ENCODE measurements at places on chromosomes 5 and 9.
A peak's percentile ranks its signal among the peaks of the same experiment; 100 is the strongest.

DNA sequence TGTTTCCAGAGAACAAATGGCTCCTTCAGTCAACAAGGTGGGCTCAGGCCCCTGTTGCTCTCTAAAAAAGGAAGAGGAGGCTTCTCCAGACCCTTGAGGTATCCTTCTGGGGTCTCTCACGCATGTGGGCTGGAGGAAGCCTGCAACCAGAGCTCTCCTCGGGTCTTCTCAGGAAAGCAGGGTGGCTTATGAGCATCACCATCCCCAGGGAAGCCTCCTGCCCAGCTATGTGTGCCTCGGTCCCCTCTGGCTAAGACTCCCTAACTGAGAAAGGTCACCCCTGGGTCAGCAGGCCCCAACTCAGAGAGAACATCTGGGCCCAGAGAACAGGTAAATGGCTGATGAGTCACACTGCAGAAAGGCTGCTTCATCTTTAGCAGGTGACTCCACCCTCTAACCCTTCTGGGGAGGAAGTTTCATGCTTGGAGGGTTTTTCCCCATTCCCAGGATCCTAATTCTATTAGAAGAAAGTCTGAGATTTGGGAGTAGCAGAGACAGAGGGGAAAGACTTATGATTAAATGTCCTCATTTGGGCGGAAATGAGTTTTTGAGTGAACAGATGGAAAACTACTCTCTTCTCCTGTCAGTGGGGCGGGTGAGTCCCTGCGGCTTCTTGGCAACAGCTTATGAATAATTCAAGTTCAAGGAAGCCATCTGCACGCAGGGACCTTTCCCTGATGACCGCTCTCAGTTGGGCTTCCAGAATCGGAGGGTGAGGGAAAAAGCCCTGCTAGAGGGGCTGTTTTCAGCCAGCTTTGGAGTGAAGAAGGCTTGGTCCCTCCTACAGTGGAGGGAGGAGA, 41.9 kb downstream of the TGFBI start:
- DNase-seq = no peak

DNA sequence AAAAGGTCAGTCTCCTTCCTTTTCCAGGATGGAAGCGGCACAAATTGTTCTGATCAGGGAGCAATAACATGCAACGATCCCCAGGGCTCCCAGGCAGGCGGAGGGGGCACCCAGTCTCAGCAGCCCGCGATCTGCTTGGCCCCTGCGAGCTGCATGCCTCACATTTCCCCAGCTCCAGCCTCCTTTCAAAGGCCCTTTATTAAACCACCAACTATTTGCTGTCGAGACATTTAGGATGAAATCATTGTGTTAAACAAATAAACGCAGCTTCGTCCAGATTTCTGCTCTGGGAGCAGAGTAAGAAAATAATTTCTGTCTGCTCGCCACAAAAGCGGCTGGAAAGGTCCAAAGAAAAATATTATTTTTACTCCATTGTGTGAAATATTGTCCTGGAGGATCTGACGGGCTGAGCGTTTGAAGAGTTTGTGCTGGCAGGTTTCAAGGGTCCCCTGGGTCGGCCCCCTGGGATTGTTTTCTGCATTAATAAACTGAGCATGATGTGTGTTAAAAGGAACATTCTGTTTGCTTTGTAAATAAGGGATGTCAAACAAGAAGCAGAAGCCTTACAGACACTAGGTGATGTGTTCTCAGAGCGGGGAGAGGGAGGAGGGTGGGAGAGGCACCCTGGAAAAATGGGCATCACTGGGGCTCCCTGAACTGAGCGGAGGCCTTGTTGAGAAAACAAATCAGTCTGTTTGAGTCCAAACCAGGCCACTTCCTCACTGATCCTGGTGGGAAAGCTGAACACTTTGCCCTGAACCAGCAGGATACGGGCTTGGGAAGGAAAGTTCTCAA, 110.1 kb downstream of the FOXD1 start:
- peak; percentile 5 for DNase-seq

DNA sequence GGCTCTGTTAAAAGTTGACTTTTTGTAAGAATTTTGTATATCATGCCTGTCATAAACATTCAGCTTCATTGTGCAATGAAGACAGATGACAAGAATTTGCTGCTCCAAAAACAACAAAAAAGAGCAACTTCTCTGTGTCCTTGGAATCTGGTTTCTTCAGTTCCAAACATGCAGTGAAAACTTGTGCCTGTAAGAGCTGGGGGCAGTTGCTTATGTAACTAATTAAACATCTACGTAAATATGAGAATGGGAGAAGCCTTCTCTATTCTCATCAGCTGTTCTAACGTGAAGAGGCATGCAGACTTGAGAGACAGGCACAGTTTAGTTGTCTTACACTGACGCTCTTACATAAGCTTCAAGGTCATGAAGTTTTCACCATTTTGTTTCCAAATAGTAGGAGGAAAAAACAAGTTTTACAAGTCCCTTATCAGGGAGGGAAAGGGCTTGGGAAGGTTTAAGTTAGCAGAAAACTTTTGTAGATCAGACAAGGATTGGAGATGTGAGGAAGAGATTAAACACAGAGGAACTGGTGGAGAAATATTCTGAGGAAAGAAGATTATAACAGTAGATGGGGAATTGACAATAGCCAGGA, 170.4 kb downstream of the RFK start:
- DNase-seq = no peak

DNA sequence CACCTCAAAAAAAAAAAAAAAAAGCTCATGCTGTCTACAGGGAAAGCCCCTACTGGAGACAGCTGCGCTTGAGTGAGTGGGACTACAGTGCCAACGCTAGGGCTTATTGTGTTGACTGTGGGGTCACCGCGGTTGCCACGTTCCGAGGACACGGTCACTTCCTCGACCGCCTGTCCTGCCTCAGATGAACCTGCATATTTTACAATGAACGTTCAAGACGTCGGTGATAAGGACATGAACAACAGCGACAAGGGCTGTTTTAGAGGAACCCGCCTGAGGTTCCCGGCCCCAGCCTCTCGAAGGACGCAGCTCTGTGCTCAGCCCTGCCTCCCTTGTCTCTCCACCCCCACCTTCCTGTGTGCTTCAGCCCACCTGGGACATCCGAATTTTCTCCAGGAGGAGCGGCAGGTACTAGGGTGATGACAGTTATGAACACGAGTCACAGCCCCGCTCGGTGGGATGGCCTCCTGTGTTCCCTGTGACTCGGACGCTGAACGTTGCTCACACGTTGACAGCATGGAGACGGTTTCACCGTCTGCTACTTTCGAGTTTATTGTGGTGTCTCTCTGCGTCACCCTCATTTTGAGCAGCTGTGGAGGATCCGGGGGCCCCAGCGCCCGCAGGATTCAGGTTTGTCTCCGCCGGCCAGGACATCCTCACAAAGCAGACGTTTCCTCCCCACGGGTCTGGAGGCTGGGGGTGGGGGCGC, 11.3 kb upstream of the DIPK1B start:
- DNase-seq = no peak

DNA sequence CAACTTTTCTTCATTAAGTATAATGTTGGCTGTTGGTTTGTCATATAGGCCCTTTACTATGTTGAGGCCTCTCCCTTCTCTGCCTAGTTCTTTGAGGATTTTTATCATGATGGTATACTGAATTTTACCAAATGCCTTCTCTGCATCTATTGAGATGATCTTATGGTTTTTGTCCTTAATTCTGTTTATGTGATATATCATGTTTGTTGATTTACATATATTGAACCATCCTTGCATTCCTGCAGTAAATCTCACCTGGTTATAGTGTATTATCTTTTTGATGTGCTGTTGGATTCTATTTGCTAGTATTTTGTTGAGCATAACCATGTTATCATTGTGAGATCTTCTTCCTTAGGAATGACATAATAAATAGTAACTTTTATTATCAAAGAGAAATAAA, 362.9 kb downstream of the CCDC171 start:
- no peak for DNase-seq

GRCh38 chr9:1909322-1909721, 105.8 kb upstream of the SMARCA2 start:
- no peak for DNase-seq

DNA sequence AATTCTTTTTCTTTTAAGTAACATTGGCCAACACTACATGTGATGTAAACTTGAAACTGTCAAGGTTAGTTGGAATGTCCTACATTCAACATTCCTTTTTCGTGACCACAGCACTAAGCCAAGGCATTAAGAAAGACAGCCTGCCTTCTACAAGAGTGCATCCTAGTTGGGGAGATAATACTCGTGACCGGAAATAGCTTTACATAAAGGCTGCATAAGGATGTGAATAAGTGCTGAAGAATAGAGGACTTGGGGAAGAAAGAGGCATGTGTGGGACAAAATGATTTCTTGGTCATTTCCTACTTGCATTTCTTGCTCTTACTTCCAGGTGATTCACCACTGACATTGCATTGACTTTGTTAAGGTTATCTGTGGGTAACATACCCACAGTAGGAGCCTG, 282.0 kb downstream of the DMRT2 start:
- no peak for DNase-seq

DNA sequence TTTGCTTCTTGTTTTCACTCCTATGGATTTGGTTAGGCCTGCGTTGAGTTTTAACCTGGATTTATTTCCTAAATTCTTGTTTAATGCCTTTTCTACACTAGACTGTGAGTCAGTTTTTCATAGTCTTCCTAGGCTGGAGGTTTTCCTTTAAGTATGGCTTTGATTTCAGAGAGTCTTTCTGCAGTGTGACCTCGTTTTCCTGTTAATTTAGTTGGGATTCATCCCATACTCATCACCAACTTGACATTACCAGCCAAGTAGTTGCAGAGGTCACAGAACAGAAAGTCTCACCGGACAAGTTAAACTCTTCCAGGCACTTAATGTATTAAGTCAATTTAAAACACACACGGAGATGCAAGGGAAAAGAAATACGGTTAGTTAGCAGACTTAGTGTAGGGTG, 29.7 kb upstream of the AUH start:
- no peak for DNase-seq

DNA sequence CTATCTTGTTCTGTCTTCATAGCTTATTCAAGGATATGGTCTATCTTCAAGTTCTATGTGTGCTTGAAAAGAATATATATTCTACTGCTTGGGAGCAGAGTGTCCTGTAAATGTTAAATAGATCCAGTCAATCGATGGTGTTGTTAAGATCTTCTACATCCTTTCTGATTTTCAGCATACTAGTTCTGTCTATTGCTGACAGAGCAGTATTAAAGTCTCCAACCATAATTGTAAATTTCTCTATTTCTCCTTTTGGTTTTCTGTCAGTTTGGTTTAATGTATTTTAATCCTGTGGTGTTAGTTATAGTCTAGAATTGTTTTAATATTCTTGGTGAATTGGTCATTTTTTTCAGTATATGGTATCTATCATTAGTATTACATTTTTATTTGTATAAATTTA, 124.0 kb upstream of the COX7C start:
- no peak for DNase-seq

GRCh38 chr5:160555581-160555970, 133.9 kb downstream of the PTTG1 start:
- no peak for DNase-seq

DNA sequence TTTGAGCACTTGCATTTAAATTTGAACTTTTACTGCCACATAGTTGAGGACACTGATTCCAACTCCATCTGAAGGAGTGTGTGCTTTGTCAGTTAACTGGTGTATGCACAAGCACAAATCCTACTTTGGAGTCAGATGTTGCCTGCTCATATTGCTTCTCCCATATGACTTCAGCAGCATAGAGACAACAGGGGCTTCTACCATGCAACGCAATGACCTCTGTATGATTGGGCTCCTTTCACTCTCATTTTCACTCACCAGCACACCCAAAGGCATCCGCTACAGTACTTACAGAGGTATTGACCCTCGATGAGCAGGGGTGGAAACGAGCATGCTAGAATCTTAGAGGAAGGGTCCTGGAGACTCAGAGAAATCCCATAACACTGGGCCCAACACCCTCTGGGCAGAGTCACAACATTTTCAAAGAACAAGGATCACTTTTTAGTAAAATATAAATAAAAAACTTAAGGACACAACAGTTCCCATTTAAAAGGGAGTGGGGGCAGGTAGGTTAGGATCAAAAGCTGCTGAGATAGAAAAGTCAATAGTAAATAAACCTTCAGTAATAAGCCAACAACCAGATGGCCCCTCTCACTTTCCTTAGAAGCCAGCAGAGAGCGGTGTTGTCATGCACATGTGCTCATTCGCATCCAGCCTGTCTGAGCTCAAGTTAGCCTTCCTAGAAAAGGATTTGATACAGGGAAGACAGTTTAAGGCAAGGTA, 203.8 kb downstream of the SNCAIP start:
- DNase-seq = peak; percentile 95

GRCh38 chr5:61301341-61302199, 30.5 kb upstream of the ZSWIM6 start:
- DNase-seq = no peak

GRCh38 chr5:125582352-125582751, 835.9 kb upstream of the ZNF608 start:
- DNase-seq = no peak

GRCh38 chr9:86697999-86698398, 249.3 kb downstream of the GAS1 start:
- DNase-seq = no peak

DNA sequence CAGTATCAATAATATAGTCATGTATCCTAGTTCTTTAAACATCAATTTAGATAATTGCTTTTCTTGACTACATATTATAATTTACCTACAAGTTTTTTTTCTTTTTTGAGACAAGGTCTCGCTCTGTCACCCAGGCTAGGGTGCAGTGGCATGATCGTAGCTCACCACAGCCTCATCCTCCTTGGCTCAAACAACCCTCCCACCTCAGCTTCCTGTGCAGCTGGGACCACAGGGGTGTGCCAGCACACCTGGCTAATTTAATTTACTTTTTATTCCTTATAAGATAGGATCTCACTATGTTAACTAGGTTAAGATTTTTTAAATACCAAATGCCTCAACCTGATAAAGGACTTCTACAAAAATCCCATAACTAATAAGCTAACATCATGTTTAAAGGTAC, 21.1 kb downstream of the UIMC1 start:
- no peak for DNase-seq

- DNase-seq = no peak
Measured at GRCh38 chr9:93621922-93622321, 45.5 kb downstream of the PHF2 start.

DNA sequence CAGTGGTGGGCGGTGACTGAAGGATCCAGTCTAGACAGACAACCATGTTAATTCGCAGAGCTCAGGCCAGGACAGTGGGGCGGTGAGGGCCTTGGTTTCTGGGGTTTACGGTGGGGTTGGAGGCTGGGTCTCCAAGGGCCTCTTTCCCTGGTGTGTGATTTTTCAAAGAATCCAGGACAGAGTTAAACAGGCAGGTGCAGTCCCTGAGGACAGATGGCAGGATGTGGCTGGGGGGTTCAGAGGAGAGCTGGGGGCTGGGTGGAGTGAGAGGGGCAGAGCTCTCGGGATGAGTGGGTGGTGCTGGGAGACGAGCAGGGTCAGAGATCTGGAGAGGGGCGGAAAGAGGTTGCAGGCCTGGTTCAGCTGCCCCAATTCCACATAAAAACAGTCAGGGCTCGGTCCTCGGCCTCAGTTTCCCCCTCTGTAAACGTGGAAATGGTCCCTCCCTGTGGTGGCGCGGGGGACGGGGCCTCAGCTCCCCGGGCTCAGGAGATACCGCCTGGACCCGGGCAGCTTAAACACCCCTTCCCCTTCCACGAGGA, 145.9 kb downstream of the GAPVD1 start:
- no peak for DNase-seq

- DNase-seq = no peak
Measured at GRCh38 chr9:73863924-73864323, 633.2 kb upstream of the RORB start.

GRCh38 chr5:180421672-180422071, 68.5 kb upstream of the GFPT2 start:
- DNase-seq = no peak

GRCh38 chr5:52748590-52748989, 39.1 kb upstream of the ITGA1 start:
- no peak for DNase-seq
